Cardiac muscle cell (in vitro differentiated cells and primary cell): ENCODE measurements at places on chromosomes 5 and 9.

GRCh38 chr9:21295992-21296391, 9.1 kb downstream of the IFNA5 start:
- no peak for DNase-seq

DNA sequence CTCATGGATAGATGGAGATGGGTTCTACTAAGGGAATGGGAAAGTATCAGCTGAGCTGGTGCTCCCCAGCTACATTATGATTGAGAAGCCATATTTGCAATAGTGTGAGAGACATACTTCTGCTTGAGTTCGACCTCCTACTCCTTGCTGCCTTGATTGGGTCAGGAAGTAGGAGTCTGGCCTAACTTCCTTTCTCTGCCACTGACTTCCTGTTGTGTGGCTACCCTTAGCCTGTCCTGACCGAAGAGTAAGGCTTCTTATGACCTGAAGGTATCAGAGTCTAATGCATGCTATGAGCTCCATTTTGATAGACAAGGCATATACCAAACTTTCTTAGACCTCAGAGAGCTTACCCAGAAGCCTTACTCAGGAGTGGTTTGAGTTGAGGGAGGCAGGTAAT, 53.9 kb downstream of the OSTF1 start:
- DNase-seq, result no peak

- DNase-seq, result peak; percentile 82
Observed at GRCh38 chr9:137029058-137029936, 1.3 kb upstream of the ABCA2 start.

DNA sequence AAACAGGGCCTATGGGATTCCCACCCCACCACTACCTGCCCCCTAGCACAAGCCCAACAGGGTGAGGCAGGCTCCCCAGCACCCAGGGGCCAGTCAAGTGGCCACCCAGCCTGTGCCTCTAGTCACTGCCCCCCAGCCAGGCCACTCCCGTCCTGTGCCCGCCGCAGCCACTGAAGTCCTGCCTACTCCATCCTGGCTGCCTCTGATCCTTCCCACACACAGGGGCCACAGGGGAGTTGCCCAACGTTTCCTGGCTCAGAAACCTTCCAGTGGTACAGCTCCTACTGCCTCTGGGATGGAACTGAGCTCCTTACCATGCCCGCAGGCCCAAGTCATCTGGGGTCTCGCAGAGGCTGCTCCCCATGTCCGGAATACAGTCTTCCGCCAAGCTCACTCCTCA, 70.2 kb upstream of the STXBP1 start:
- no peak for DNase-seq

- no peak for DNase-seq
Observed at GRCh38 chr9:34693560-34693959, 2.5 kb upstream of the CCL19 start.

DNA sequence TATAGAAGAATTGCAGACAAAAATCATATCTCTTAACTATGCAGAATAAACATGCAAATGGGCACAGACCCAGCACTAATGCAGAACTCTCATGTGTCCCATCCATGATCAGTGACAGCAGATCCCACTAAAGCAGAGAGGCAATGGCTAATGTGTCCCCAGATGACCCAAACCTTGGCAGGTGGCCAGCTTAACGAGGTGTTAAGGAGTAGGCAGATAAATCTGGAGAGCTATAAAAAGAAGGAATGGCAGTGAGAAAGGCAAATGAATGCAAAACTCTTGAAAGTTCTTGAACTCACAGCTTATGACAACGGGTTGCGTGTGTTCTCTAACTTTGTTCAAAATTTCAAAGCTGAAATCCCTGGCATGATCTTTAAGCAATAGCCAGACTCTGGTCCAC, 265.4 kb downstream of the RASEF start:
- DNase-seq, result peak; percentile 72

GRCh38 chr9:87865626-87866025, 17.1 kb upstream of the SPATA31E1 start:
- DNase-seq, result no peak

GRCh38 chr5:176810687-176811501, 535 bp downstream of the UNC5A start:
- DNase-seq, result peak; percentile 24

GRCh38 chr9:27340961-27341511, 44.1 kb upstream of the EQTN start:
- no peak for DNase-seq

DNA sequence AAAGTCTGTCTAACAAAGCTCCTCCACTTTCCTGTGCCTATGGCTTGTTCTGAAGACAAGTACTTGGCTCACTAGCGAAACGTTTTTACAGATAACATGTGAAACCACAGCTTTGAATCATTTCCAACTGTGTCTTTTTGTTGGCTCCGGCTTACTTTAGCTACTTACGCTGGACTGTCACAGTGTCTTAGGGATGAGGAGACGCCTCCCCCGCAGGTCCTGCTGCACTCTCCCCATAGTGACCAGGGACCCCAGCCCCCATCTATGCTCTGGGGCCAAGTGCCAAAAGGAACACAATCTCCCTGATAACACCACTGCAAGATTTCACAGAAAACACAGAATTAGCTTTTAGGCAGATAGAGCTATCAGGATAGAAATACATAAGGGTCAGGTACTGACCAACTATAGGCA, 219.1 kb downstream of the ADAMTS6 start:
- peak; percentile 16 for DNase-seq

DNA sequence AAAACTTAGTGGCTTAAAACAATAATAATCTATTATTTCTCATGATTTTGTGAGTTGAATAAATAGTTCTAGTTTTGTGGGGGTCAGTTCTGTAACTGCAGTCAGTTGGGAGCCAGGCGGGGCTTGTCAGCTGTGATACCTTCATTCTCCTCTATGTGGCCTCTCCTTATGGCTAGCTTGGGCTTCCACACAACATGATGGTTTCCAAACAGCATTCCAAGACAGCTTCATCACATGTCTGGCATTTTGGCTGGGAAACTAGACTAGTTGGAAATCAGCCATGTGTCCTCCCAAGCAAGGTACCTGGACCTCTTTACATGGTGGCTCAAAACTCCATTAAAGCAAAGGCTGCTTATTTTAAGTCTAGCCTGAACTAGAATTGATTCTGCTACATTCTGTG, 61.4 kb upstream of the RANBP3L start:
- DNase-seq, result peak; percentile 74

- DNase-seq, result no peak
Observed at GRCh38 chr9:94101162-94101853, 17.0 kb downstream of the PTPDC1 start.

DNA sequence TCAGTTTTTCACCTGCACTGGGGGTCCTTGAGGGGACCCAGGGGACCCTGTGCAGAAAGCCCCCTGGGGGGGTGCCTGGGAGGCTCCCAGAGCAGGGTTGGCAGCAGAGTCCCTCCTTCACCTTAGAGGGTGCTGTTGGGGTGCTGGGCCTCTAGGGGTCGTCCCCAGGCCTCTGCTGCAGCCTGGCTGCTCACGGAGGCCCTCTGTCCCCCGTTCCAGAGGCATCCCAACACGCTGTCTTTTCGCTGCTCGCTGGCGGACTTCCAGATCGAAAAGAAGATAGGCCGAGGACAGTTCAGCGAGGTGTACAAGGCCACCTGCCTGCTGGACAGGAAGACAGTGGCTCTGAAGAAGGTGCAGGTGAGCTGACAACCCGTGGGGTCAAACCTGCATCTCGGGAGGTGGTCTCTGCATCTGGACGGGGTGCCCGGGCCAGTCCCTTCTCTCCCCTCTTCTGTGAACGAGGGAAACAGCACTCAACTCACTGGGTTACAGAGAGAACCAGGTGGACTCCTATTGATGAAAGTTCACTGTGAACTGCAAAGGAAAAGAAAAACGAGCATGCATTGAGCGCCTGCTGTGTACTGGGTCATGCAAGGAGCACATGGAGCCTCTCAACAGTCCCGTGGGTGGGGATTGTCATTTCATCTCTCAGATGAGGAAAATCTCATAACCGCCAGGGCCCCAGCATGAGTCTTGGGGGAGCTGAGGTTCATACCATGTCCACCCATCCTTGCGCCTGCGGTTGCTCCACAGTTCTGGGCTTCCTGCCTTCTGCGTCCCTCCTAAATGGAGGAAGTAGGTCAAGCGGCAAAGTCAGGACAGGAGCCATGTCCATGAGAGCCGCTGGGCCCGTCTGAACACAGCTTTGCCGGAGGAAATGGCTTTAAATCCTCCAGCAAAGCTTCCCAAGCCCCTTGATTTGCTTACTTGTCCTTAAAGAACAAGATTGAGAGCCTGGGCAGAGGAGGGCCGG, 54.8 kb downstream of the NEK6 start:
- no peak for DNase-seq

DNA sequence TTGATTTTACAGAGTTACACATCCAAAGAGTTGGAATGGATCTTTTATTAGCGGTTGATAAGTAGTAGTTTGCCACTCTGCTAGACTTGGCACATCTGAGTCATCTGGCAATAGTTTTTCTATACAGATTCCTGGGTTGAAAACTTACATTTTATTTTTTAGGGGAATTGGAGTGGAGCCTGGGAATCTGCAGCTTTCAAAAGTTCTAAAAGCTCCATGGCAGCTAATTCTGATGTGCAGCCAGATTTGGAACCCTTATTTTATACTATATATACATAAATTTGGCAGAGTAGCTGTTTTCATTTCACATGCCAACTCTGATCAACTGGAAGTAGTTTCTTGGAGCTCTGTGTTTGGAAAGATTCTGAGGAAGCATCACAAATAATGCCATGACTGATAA, 715.5 kb downstream of the TLR4 start:
- DNase-seq, result no peak

GRCh38 chr9:38031594-38031993, 37.4 kb downstream of the SHB start:
- no peak for DNase-seq

GRCh38 chr5:179860301-179860700, 1.7 kb upstream of the MRNIP start:
- DNase-seq, result no peak

DNA sequence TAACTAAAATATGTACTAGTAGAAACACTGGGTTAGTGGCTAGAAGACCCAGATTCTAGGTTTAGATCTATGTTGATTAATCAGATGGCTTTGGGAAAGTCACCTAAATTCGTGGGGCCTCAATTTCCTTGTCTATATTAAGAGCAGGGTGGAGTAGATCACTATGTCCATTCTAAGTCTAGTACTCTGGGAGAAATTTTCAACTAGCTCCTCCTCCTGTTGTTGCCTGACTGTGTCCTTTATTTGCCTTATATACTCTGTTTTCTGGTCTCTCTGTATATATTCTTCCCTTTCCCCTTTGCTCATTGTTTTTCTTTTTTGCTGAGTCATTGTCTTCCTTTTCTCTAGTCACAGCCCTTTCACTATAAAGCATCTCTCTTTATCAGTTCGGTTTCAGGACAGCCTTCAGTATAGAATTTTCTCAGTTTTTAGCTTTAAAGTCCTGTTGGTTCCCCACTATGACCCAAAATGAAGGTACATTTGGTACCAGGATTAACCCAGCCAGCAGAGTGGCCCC, 44.5 kb upstream of the CDH6 start:
- peak; percentile 33 for DNase-seq

GRCh38 chr9:92151691-92152393, 36.6 kb upstream of the SPTLC1 start:
- peak; percentile 44 for DNase-seq

GRCh38 chr9:131076347-131077195, 19.8 kb upstream of the AIF1L start:
- DNase-seq, result no peak

DNA sequence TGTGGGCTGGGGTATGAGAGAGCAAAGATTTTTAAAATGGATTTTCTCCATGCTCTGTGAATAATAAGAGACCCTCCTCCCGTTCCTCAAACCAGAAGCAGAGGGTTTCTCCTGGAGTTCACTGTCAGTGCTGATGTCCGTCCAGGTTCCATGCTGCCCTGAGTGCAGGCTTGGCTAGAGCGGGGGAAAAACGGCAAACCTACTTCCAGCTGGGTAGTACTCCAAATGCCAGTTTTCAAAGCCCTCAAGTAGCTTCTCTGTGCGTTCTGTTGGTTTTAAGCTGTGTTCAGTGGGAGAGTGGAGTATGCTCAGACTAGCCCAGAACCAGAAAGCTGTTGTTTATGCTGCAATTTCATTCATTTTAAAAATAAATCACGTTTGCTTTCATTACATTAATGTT, 40.3 kb downstream of the RASGEF1C start:
- DNase-seq, result no peak

DNA sequence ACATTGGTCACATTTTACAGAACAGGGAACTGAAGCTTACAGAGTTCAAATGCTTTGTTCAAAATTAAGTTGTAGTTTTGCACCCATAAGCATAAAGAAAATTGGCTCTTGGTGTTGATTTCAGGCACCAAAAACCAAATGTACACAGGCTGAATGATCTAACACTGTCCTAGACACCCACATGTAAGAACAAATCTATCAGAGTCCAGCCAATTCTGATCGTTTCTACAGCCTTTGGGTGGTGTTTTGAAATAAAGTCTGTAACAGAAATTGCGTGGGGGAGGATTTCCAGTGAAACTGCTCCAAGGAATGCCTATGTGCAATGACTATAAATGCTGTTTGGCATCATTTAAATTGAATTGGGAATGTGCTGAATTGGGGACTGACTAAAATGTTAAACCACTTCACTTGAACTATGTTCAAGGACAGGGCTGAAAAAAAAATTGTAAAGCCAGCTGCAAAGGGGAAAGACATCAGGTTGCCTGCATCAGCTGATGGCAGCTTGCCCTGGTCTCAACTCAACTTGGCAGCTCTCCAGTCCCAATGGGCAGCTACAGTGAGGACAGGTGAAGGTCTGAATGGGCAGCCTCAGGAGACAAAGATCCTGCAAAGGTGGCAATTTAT, 92.2 kb upstream of the TRPC7 start:
- DNase-seq, result peak; percentile 13

DNA sequence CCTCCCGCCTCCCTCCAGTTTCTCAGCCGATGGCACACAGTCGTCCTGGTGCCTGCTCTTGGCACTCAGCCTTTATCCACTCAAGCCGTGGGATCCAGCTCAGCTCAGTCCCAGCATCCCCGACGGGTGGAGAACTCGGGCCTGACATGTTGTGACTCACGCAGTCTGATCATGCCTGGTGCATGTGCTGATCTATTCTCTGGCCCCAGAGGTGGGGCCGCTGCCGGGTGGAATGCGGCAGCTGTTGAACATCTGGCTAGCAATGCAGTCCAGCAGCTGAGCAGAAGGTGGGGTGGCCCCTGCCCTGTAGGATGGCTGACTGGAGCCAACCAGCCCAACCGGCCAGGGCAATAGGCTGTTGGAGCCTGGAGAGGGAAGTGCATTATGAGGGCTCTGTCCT, 1.7 kb upstream of the AIF1L start:
- DNase-seq, result no peak

DNA sequence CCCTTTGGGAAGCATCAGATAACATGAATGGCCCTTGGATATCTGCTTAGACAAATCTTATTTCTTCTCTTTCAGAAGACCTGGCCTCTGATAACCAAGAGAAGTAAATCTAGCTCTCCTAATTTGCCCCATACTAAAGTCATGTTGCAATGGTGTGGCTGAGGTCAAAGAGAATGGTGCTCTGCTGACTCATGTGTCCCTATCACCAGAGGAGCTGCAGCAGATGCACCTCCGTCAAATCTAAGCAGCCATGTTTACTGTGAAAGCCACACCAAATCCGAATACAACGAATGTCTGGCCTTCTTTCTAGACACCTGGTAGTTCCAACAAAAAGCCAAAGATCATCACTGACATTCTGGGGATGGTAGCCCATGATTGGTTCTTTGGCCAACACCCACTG, 23.2 kb downstream of the RETREG1 start:
- no peak for DNase-seq

GRCh38 chr9:136945333-136946227, 537 bp downstream of the C8G start:
- DNase-seq, result no peak

GRCh38 chr5:10332301-10332700, 21.2 kb upstream of the MARCHF6 start:
- DNase-seq, result no peak

- peak; percentile 74 for DNase-seq
Observed at GRCh38 chr5:145681686-145682085, 153.5 kb downstream of the PRELID2 start.
